ENCODE measurements at places on chromosomes 1 and 21. TPM values are rescaled to one million over a fixed set of nuclear protein-coding genes. Genes with fewer than 3 reads are reported as not detected.

LCE1F gene
- total RNA-seq: not detected

SYPL2 gene
- total RNA-seq: 0.17 TPM

FTCD gene
- 0.16 TPM for total RNA-seq

RIPPLY3 gene
- total RNA-seq: 0.55 TPM

CDCA8 gene
- total RNA-seq: 44.5 TPM

FAM177B gene
- not detected for total RNA-seq

RPTN gene
- not detected for total RNA-seq

CYP2J2 gene
- 0.12 TPM for total RNA-seq

HSPB7 gene
- 0.05 TPM for total RNA-seq

DTL gene
- total RNA-seq: 20.0 TPM
